ENCODE measurements at places on chromosomes 6 and 20. TPM values are rescaled to one million over a fixed set of nuclear protein-coding genes. Genes with fewer than 3 reads are reported as not detected.

Gene NFATC2
- total RNA-seq: 63.6 TPM

Gene GPR6
- total RNA-seq: not detected

Gene RRAGD
- total RNA-seq: 4.5 TPM

Gene ESF1
- 15.8 TPM for total RNA-seq

Gene F13A1
- not detected for total RNA-seq

Gene EYA4
- not detected for total RNA-seq

Gene CD109
- 18.6 TPM for total RNA-seq

Gene CD24
- total RNA-seq: 0.14 TPM

Gene PNLDC1
- 0.50 TPM for total RNA-seq

Gene SLC26A8
- not detected for total RNA-seq

Gene HSPA1L
- total RNA-seq: 2.6 TPM

Gene PDE10A
- total RNA-seq: not detected

Gene IL20RA
- total RNA-seq: not detected

Gene THBD
- not detected for total RNA-seq

Gene DNMT3B
- total RNA-seq: 3.5 TPM
